CMK (cell line): ENCODE measurements at places on chromosomes 5 and 9.

- no peak for DNase-seq
Measured at GRCh38 chr5:132227235-132227484, 493 bp downstream of the P4HA2 start.

GRCh38 chr5:150528924-150529546 lies 21.1 kb downstream of the NDST1 start:
- no peak for DNase-seq

DNA sequence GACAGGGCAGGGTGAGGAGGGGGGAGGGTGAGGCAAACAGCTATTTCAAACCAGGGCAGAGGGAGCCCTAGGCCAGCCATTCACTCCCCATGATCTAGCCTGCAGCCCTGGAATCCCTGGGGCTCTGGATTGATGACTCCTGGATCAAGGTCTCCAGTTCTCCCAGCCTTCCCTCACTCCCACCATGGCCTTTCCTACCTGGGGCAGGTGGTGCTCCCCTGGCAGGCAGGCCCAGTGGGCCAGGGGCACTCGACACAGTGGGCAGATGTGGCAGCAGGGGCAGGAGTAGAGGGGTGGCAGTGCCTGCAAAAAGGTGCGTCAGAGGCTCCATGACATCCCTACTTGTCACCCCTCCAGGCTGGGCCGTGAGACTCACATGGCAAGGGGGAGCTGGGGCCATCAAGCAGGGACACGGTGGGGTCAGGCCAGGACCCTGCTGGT lies 6.0 kb downstream of the KIF12 start:
- DNase-seq: no peak

DNA sequence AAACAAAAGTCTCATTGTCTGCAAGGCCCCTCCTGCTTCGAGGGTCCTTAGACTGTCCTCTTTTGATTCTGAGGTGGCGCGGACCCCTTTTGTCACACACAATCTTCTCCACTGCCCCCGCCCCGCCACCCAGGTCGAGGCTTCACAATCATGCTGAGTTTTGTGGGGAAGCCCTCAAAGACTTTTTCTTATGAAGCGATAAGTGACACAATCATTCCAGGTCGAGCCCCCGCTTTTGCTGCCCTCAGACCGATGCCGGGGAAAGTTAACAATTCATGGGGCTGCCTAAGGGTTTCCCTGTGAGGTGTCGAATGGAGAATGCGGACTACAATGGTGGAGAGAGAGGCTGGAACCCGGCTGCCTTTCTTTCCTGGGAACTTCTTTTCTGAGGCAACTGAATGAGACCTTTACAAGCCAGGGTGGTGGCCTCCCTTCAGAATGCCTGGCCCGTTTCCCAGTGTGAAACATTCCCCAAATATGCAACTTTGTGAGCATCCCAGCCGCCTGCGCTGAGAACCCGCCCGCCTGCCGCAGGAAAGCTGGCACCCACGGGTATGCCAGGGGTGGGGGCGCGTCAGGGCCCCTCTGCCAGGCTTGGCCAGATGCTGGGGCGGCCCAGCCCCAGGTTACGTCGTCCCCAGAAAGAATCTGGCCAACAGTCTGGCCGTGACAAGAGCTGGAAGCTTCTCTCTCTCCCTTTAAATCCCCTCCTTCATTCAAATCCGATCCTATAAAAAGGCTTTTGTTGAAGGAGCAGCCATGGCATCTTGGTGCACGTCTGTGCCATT lies 71.9 kb downstream of the MAP1B start:
- DNase-seq: no peak

- no peak for DNase-seq
Measured at GRCh38 chr9:94250456-94250855, 8.6 kb upstream of the ZNF169 start.
